Stimulated activated CD8-positive, alpha-beta memory T cell treated with anti-CD3 and anti-CD28 coated beads, Interleukin-7, amount 100 ng/mL, for 1 hour (primary cell): ENCODE measurements at places on chromosomes 1 and 21.

DNA sequence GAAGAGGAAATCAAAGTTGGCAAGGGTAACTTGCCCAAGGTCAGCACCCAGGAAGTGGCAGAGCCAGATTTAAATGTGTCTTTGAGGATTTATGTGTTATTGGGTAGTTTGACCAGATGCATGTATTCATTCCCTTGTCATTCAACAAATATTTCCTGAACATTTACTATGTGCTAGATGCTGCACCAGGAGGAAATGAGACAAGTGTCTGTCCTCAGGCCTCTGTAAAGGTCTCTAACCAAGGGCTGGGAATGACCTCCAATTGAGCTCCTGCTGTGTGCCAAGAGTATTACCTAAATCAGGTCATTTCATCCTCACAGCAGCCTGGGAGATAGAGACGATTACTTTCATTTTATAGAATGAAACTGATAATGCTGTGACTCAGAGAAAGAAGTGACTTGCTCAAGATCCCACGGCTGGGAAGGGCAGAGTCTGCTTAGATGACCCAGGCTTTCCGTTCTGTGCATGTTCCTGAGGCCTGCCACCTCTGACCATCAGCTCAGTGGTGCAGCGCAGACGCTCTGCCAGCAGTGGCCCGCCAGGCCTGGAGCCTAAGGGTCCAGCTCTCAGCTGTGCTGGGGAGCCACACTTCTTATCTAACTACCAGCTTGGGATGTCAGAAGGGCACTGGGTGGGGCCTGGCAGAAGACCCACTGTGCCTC, 3.5 kb upstream of the TTC22 start:
- DNase-seq, result no peak

- no peak for DNase-seq
These were observed 11.9 kb downstream of the MEF2D start for GRCh38 chr1:156488566-156489165.

- no peak for DNase-seq
These were observed 296.0 kb downstream of the OMA1 start for GRCh38 chr1:58250587-58250948.

DNA sequence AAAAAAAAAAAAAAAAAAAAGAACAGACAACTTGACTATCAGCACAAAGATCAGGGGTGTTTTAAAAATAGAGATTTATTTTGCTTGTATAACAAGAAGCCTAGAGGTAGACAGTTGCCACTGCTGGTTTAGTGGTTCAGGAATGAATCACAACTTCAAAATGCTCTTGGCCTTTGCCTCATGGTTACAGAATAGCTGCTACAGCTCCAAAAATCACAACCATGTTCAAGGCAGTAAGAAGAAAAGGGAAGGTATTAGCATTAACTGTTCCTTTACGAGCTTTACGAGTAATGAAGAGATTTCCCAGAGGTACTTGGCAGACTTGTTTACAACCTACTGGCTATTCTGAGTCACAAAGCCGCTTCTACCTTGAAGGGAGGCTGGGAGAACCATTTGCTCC, 52.5 kb upstream of the PPM1J start:
- DNase-seq, result no peak

GRCh38 chr1:194469282-194469681, 1282.9 kb upstream of the B3GALT2 start:
- DNase-seq, result no peak

GRCh38 chr21:17003763-17004373, 509.0 kb upstream of the CXADR start:
- DNase-seq, result no peak

GRCh38 chr1:201692555-201693394, 136.2 kb upstream of the IPO9 start:
- no peak for DNase-seq

- DNase-seq, result no peak
These were observed 22.3 kb downstream of the MYBPH start for GRCh38 chr1:203153051-203153988.

GRCh38 chr1:3593745-3594144, 17.6 kb downstream of the MEGF6 start:
- no peak for DNase-seq
